ENCODE measurements at places on chromosomes 13 and 19. TPM values are rescaled to one million over a fixed set of nuclear protein-coding genes. Genes with fewer than 3 reads are reported as not detected.

Gene ZNF480
- total RNA-seq: 13.1 TPM

Gene MBD3L2
- not detected for total RNA-seq

Gene SMIM24
- total RNA-seq: not detected

Gene KLC3
- 3.9 TPM for total RNA-seq

Gene KASH5
- not detected for total RNA-seq

Gene PHLDB3
- total RNA-seq: 9.9 TPM

Gene TMEM145
- not detected for total RNA-seq

Gene ZNF45
- total RNA-seq: 9.9 TPM

Gene GDF15
- 193 TPM for total RNA-seq

Gene ZNF615
- total RNA-seq: 9.0 TPM

Gene GFY
- not detected for total RNA-seq

Gene FBXL3
- total RNA-seq: 32.5 TPM

Gene TEX26
- not detected for total RNA-seq

Gene ATP8B3
- total RNA-seq: 5.6 TPM

Gene LRRC8E
- 11.8 TPM for total RNA-seq

Gene ZNF30
- 4.0 TPM for total RNA-seq

Gene CAPNS1
- 666 TPM for total RNA-seq

DNA sequence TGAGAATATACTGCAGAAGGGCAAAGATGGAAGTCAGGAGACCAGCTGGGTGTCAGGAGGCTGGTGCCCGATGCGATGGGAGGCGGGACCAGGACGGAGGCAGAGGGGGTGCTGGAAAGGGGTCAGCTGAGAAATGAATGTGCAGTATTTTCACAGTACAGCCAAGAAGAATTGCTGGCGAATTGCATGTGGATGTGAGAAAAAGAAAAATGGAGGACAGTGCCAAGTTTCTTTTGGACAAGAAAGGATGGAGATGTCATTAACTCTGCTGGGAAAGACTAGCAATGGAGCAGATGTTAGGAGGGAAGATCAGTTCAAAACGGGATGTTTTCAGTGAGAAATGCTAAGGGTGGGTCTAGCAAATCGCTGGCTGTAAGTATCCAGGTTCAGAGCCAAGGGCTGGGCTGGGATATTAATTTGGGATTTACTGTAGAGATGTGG is 7.0 kb downstream of the CRYL1 start:
- no peak for DNase-seq

DNA sequence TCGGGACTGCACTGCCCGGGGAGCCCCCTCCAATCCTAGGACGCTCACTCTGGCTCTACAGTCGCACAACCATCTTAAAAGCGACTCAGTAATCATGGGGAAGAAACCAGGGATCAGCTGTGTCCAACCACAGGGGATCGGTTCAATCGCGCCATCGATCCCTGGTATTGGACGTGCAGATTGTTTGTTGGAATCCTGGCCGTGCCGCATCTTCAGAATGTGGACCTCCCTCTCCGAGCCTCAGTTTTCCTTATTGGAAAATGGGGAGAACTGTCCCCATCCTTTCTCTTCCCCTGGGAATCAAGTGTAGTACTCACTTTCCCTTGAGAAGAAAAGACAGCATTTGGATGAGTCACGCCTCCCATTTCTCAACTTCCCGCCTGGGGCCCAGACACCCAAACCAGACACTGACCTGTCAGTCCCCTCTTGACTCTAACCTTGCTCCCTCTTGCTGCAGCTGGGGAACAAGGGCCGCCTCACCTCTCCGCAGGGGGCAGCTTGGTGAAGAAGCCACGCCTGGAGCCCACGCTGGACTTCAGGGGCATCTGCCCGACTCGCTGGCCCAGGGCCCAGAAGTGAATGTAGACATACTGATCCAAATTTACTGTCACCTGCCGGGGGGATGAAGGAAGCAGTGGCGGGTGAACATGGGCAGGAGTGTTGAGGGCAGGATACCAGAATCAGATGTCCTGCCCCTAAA is 17.6 kb downstream of the EMP3 start:
- DNase-seq: peak; percentile 93

- DNase-seq: no peak
Observed at GRCh38 chr13:32924886-32925285, 91.3 kb upstream of the KL start.

DNA sequence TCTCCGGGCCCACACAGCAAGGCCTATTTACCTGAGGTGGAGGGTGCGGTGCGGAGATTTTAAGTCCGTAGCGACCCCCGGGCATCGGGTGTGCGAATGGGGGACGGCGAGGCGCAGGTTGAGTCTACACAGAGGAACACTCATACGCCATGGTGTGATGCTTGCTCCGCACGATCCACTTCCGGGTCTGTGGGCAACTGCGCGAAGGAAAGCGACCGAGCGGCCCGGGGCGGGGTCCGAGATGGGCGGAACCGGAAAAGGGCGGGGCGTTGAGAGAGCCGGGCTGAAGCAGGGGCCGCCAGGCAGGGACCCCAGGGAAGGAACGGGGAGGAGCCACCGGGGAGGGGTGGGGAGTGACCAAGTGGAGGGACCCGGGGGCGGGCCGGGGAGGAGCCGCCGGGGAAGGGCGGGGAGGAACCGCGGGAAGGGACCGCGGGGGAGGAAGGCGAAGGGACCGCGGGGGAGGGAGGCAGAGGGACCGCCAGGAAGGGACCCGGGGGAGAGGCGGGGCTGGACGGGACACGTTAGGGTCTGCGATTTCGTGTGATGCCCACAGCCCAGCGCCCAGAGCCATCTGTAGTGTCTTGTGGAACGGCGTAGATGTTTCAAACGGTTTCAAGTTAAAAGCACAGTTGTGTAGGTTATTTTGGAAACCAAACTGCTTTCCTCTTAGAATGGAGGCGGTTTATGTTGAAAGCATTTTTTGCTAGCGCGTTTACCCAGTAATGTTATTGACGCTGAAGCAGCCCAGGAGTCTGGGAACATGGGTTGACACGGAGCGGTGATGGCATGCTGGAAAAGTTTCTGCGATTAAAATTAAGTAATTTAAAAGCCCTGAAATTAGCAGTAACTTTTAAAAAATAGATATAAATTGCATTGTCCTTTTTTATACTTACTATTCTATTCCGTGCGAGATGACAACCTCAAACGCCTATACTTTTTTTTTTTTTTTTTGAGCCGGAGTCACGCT is at the start of gene ZNF160:
Gene ZNF160, minus strand, starts transcription at position 189 of the 970 bp plus-strand sequence. CDS start 17,146 bp downstream, outside the sequence.
- DNase-seq: peak; percentile 95

GRCh38 chr19:56114051-56114777 is 6.9 kb downstream of the ZNF787 start:
- DNase-seq: no peak

- no peak for DNase-seq
Observed at GRCh38 chr13:30648522-30649012, 30.8 kb downstream of the USPL1 start.

GRCh38 chr19:4984106-4984380 is 15.1 kb downstream of the KDM4B start:
- DNase-seq: no peak

GRCh38 chr19:18802354-18802753 is 11.2 kb upstream of the COMP start:
- no peak for DNase-seq

DNA sequence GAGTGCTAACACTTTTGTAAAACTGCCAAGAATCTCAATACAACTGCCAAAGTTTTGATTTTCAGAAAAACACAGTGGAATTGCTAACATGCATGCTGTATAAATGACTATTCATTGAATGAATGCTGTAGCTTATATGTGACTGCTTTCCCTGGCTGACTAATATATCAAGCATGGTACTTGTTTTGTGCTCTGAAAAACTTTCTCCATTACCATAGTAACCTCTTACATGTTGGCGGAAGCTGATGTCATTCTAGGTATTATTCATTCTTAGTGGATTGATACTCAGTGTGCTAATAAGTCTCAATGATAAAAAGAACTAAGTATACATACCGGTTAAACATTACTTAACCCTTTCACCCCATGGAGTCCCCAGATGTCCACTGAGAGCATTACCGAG is 166.1 kb upstream of the MYO16 start:
- peak; percentile 8 for DNase-seq

GRCh38 chr13:103315711-103316110 is 249.5 kb upstream of the SLC10A2 start:
- DNase-seq: no peak

GRCh38 chr19:28960986-28961705 is 251.8 kb downstream of the UQCRFS1 start:
- DNase-seq: no peak

GRCh38 chr13:93289842-93290241 is 63.2 kb downstream of the GPC6 start:
- no peak for DNase-seq

DNA sequence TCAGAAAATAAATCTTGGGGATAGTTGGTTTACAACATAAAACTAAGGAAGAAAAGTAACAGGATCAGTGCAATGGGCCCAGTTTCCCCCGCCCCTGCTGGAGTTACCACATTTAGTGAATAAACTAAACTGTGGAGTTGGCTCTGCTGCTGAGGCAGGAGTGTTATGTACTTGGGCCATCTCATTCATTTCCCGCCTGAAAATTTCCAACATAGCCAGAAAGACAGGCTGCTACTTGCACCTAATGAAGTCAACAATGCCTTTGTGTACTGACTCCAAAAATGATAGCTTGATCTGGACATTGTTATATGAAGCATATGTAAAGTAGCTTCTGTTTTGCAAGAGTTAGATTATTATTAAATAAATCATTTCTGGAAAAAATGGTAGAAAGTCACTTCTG is 7.9 kb upstream of the RNASEH2B start:
- peak; percentile 20 for DNase-seq

DNA sequence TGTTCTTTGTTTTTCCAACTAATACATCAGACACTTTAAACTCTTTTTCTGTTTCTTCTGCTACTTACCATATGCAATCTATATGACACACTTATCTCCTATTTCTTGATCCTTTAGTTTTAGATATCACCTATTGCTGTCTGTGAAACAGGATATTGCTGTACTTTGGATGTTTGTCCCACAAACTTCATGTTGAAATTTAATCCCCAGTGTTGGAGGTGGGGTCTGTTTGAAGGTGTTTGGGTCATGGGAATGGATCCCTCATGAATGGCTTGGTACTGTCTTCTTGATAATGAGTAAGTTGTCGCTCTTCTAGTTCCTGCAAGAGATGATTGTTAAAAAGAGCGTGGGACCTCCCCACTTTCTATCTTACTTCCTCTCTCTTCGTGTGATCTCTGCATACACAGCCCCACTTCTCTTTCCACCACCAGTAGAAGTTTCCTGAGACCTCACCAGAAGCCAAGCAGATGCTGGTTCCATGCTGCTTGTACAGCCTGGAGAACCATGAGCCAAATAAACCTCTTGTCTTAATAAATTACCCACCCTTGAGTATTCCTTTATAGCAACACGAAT is 244.2 kb downstream of the NHLRC3 start:
- no peak for DNase-seq

DNA sequence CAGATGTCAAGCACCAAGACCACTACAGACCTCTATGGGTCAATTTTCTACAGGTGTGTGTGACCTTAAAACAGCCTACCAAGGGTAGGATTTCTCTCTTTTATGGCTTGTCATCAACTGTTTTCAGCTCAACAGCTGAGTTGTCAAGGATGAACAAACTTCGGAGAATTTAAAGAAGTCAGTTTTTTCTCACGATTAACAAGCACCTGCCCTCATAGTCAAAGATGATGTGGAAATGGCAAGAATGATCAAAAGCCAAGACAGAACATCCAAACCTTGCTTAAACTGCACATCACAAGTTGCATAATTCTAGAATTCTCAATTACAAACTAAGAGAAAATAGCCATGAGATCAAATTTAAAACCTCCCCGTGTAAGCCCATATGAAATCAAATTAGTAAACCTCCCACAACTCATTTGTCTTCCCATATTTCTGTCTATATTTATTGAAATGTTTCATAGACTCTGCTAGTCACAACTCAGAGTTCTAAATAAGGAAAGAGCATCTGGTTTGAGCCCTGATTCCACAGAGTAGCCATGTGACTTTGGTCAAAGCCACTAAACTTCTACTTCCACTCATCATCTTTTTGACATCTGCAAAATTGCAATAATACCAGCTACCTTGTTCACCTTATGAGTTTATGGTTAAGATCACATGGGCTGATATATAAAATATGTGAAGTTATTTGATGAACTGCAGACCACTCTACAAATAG is 521.5 kb upstream of the HTR2A start:
- DNase-seq: no peak

- no peak for DNase-seq
Observed at GRCh38 chr19:55156202-55157063, 1.1 kb downstream of the TNNI3 start.

- no peak for DNase-seq
Observed at GRCh38 chr19:28858933-28859332, 354.0 kb downstream of the UQCRFS1 start.

GRCh38 chr13:47094734-47095434 is 198.0 kb upstream of the HTR2A start:
- DNase-seq: no peak

DNA sequence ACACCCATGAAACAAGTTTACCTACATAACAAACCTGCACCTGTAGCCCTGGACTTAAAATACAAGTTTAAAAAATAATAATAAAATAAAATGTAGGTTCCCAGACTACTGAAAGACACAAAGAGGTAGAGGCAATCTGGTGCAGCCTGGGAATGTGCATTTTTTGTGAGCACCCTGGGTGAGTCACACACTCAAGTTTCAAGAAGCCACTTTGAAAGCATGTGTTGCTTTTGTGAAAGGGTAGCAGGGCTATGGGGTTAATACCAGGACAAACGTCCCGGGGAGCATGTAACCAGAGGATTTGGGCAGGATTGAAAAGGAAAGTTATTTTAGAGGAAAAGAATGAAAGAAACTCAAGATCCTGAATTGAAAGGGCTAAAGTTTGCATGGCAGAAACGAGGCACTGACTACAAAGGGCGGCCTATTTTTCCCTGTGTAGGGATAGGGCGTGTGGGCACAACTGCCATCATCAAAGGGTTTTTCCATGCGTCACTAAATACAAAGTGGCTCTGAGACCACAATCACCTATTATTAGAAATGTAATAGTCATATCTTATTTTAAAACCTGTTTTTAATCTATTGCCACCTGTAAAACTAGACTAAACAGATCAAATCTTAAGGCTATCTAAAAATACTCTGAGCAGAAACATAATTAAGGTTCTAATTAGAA is 314.9 kb downstream of the COG6 start:
- DNase-seq: no peak

- no peak for DNase-seq
Observed at GRCh38 chr13:39618561-39618960, 15.6 kb upstream of the LHFPL6 start.

DNA sequence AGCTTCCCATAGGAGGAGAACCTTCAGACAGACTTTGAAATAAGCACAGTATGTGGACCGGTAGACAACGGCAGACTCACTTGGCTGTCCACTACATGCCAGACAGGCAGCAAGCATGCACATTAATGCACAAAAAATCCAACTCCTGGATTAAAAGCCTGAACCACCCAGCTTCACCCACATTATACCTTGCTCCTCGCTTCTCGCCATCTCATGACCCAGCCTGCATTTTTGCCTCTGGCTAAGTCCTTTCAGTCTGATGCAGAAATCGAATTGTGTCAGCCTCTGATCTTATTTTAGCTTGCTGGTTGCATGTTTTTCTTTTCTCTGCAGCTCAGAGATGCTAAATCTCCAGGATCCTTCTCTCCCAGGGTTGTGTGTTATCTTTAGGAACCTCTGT is 358.7 kb downstream of the RFC3 start:
- no peak for DNase-seq

GRCh38 chr13:98276486-98276885 is 99.4 kb upstream of the RNF113B start:
- no peak for DNase-seq

GRCh38 chr19:55460670-55461258 is 678 bp downstream of the ISOC2 start:
- peak; percentile 74 for DNase-seq
